ENCODE measurements at places on chromosomes 1 and 21. TPM values are rescaled to one million over a fixed set of nuclear protein-coding genes. Genes with fewer than 3 reads are reported as not detected.
A peak's percentile ranks its signal among the peaks of the same experiment; 100 is the strongest.

GRCh38 chr1:214342525-214342924, 61.6 kb downstream of the SMYD2 start:
- no peak for DNase-seq

DNA sequence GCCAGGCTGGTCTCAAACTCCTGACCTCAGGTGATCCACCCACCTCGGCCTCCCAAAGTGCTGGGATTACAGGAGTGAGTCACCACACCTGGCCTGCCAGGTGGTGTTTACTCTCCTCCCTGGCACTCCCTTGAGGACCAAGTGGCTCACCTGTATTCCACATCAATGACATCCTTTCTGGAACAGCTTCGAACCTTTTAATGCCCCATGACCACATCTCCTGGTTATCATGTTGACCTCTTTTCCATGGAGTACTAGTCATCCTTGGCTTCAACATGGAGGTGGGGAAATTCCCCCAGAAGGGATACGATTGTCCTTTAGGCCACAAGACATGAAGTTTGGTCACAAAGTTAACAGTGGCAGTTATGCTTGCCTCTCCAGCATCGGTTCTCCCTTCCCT, 66.9 kb downstream of the CDC7 start:
- no peak for DNase-seq

DNA sequence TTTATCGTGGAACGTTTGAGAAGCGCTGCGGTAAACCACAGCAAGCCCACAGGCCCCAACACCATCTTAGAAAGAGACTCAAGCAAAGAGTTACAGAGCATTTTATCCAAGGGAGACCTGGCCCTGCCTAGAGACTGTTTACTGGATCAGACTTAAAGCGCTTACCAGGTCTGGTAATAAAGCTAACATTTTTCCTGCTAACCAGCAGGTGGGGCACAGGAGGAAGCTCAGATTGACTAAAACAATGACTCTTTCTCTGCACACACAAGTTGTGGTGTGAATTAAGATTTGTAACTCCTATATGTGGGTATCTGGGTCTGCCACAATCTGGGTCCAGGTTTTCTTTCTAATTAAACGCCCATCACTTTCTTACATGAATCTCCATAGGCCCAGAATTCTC, 136.5 kb upstream of the ETS2 start:
- peak; percentile 56 for DNase-seq

Gene RHOU
- 18.9 TPM for total RNA-seq

DNA sequence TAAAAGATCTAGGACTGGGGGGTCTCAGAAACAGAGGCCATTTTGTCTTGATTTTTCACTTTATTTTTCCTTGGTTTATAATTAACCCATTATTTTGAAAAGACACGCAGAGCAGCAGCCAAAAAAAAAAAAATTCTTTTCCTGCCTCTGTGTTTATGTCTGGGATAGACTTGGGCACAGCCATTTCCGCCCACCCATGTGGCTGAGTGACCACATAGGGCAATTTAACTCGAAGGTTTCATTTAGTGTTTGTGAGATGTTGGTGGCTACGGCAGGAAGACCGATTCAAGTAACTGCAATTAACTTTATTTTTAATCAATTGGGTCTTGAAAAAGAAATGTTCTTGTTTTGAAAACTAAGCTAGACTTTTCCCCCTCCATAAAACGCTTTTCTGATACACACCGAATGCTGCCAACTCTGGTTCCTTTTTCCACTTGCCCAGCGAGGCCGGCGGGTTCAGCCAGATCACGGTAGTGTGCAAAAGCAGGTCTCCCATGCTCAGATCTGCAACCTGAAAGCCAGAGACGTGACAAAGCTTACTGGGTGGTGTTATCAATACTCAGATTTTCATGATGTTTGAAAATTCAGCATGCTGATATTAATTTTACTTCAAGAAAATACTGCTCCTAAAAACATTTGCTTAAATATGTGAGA, 97.4 kb upstream of the KRTAP19-8 start:
- DNase-seq = peak; percentile 13

GRCh38 chr1:4784761-4785160, 130.4 kb downstream of the AJAP1 start:
- DNase-seq = no peak

DNA sequence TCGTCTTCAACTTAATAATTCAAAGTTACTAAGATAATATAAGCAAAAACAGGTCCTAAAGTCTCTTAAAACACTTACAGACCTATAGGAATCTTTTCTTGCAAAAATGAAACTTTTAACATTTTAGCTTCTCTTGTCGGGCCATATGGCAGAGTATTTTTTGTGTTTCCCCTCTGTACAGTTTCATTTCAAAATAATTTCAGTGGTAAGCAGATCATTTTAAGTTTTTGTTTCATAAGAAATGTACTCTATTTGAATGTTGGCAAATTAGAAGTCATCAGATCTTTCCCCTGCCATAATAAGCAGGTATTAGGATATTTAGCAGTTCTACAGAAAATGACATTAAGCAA, 37.9 kb downstream of the RGL1 start:
- no peak for DNase-seq

- no peak for DNase-seq
Observed at GRCh38 chr1:110648417-110648816, 26.3 kb downstream of the KCNA3 start.

DNA sequence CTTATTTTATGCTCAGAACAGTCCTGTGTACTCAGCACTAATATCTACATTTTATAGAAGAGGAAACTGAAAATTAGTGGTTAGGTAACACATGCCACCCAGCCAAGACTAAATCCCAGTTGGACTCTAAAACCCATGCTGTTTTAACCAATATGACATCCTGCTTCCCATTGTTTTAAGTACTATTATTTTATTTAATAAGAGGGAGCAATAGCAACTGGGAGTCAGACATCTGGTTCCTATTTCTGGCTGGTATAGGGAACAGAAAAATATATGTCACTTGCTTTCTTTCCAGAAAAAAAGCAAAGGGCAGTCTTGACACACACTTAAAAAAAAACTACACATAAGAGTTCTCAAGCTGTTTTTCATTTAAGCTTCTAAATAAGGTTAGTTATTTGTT, 11.9 kb downstream of the KLHL12 start:
- no peak for DNase-seq

Gene MIXL1
- total RNA-seq = 0.13 TPM

Gene TDRD10
- total RNA-seq = 7.2 TPM

GRCh38 chr1:8343464-8344001, 25.6 kb downstream of the SLC45A1 start:
- peak; percentile 58 for DNase-seq

GRCh38 chr1:212218911-212219310, 66.3 kb upstream of the PPP2R5A start:
- DNase-seq = peak; percentile 26

Data from dermis microvascular lymphatic vessel endothelial cell (primary cell).